ENCODE measurements at places on chromosomes 1 and 21.

GRCh38 chr21:27425172-27425571, 458.3 kb upstream of the ADAMTS5 start:
- no peak for DNase-seq

GRCh38 chr1:154706851-154707250, 98.9 kb upstream of the ADAR start:
- DNase-seq: no peak

- DNase-seq: peak; percentile 28
Measured at GRCh38 chr1:113388621-113389358, 1.5 kb upstream of the MAGI3 start.

GRCh38 chr1:41898191-41898713, 20.5 kb downstream of the HIVEP3 start:
- DNase-seq: peak; percentile 49

- DNase-seq: peak; percentile 44
Measured at GRCh38 chr1:160830321-160831153, 32.1 kb downstream of the CD244 start.

- no peak for DNase-seq
Measured at GRCh38 chr1:92707292-92707691, 77.6 kb downstream of the EVI5 start.

DNA sequence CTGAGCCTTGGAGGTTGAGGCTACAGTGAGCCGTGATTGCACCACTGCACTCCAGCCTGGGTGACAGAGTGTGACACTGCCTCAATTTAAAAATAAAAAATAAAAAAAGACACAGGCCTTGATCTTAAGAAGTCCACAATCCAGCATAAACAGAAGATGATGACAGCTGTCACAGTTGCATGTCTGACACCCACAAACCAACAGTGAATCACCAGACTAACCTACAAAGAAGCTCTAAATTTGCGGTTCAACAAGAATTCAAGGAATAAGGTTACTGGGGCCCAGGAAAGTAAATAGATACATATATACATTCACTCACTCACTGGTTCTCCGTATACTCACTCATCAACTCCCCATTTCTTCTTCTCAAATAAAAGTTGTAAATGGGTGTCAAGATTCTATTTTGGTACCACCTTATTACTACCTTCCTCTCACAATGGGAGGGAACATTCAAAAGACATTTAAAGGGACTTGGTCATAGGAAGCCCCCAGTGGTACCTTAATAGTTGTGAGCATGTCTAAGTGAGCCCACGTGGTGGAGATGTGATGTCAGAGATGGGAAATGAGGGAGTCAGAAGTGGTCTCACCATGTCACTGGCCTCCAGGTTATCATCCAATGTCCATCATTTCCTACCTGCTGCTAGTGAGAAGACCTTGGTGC, 66.9 kb upstream of the PRDX6 start:
- no peak for DNase-seq

- no peak for DNase-seq
Measured at GRCh38 chr1:108533351-108534083, 26.4 kb upstream of the EEIG2 start.

GRCh38 chr1:222234351-222234750, 313.6 kb downstream of the HHIPL2 start:
- no peak for DNase-seq

DNA sequence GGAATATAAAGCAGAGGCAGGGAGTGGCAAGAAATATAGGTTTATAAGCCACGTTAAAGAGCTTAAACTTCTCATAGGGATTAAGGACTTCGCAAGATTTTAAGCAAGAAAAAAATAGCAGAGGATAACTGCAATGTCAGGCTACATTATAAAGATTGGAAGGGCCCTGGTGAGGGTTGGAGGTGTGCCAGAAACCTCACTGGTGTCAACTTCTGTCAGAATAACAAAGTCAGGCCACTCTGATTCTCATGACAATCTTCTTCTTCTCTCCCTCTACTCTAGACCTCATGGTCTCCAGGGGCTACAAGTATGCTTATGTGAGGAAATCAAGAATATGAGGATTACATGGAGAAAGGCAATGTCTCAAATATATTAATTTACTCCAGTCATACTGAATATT, 32.6 kb upstream of the FMO2 start:
- DNase-seq: no peak

DNA sequence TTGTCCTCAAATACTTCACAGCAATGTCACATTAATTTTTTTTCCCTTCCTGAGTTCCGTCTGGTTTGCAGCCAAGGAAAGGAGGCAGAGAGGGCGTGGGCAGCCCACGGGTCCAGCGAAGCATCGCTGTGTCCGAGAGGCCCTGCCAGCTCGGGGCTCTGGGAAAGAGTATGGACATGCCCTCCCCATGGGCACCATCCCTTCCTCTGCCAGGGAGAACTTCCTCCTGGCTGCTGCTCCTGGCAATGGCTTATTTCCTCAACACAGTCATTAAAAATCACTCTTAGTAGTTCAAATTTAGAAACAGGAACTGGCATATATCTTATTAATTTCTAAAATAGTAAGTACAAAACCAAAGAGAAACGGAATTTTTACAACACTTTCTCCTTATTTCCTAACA, 115.4 kb downstream of the RIPK4 start:
- no peak for DNase-seq

GRCh38 chr21:46301759-46302158, 15.6 kb downstream of the YBEY start:
- no peak for DNase-seq

- DNase-seq: no peak
Measured at GRCh38 chr1:116289193-116289592, 83.9 kb upstream of the ATP1A1 start.

GRCh38 chr1:179206812-179207211, 22.7 kb downstream of the ABL2 start:
- DNase-seq: no peak

- DNase-seq: no peak
Measured at GRCh38 chr1:107198561-107198960, 57.7 kb downstream of the NTNG1 start.

GRCh38 chr1:153652805-153653500, 5.5 kb upstream of the SNAPIN start:
- no peak for DNase-seq

DNA sequence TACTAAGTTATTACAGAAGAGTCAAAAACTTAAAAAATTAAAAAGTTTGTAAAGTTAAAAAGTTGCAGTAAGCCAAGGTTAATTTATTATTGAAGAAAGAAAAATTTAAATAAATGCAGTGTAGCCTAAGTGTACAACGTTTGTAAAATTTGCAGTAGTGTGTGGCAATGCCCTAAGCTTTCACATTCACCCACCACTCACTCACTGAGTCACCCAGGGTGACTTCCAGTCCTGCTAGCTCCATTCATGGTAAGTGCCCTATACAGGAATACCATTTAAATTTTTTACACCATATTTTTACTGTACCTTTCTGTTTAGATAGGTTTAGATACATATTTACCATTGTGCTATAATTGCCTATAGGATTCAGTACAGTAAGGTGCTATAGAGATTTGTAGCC, 88.6 kb downstream of the CTH start:
- no peak for DNase-seq

GRCh38 chr1:24390924-24391782, 22.4 kb downstream of the STPG1 start:
- DNase-seq: peak; percentile 40

GRCh38 chr21:34534522-34534921, 22.5 kb upstream of the KCNE1 start:
- DNase-seq: no peak
